ENCODE measurements at places on chromosomes 6 and 20. TPM values are rescaled to one million over a fixed set of nuclear protein-coding genes. Genes with fewer than 3 reads are reported as not detected.

DNA sequence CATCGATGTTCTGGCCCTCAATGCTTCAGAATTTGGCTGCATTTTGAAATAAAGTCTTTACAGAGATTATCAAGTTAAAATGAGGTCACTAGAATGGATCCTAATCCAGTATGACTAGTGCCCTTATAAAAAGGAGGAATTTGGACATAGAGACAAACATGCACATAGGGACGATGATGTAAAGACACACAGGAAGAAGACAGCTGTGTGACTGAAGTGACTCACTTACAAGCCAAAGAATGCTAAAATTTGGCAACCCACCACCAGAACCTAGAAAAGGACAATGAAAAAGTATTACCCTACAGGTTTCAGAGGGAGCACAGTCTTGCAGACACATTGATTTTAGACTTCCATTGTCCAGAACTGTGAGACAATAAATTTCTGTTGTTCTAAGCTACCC is 322.8 kb upstream of the GJE1 start:
- no peak for DNase-seq

DNA sequence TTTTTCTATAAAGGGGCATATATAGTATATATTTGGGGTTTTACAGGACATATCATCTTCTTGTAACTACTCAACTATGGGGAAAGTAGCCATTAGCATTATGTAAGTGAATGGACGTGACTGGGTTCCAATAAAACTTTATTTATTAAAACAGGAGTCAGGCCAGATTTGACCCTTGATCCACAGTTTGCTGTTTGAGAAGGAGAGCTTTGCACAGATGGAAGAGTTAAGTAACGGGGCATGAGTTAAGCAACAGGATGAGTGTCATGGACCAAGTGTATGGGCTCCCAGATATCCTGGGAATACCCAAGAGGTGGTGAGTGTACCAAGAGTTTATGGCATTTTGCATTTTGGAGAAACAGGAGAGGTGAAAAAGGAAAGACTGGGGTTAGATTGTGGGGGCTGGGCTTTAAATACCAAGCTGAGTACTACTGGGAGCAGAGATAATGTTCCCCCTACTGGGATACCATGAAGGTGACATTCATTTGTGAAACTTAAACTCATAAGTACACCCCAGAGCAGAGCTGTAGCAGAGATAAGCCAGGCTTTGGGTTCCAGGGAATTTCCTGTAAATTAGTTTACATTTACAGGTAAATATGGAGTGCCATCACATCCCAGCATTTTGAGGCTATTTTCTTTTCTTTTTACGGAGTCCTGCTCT is 18.5 kb upstream of the SCUBE3 start:
- DNase-seq, result no peak

- no peak for DNase-seq
Measured at GRCh38 chr6:135901774-135902524, 50.4 kb downstream of the PDE7B start.

- DNase-seq, result no peak
Measured at GRCh38 chr6:95175927-95176675, 401.2 kb upstream of the MANEA start.

GRCh38 chr6:34412016-34412415 is 13.9 kb downstream of the RPS10 start:
- DNase-seq, result no peak

GRCh38 chr6:170429450-170429849 is 122.9 kb downstream of the FAM120B start:
- no peak for DNase-seq

DNA sequence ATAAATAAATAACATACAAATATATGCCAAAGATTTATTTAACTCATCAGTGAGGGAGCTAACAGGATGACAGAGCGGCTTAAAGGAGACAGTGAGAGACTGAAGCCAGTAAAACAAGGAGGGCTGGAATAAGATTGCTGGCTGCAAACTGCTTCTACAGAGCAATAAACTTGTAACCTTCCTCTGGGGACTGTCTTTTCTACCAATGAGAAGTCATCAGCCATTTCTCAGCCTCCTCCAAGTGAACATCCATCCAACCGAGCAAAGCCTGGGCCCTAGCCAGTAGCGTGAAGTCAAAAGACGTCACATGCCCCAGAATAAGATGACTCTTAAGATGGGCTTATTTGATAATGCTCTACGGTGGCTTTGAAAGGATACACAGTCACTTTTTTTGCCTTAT is 42.5 kb downstream of the CPXM1 start:
- no peak for DNase-seq

DNA sequence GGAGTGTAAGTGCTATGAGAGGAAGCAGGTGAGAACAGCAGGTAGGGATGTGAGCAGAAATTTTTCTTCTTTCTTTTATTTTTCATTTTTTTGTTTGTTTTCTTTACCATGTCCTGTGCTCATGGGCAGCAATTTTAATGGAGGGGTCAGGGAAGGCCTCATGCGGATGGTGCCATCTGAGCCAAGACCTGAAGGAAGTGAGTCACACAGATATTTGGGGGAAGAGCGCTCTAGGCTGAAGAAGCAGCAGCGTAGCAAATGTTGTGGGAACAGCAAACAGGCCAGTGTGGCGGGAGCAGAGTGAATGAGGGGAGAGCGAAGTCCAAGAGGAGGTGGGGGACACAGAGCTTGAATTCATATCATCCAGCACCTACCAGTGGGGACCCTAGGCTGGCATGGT is 12.7 kb downstream of the SPDEF start:
- DNase-seq, result no peak

DNA sequence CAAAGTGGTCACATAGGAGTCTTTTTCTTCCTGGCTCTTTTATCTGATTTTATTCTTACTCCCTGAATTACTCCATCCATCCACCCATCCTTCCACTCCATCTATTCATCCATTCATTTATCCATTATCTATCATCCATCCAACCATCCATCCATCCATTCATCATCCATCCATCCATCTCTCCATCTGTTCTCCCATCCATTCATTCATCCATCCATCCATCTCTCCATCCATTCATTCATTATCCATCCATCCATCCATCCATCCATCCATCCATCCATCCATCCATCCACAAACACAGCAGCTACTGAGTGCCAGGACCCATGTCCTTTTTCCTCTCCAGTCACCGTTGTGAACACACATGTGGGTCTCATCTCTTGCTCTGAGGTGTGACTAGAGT is 78.5 kb upstream of the NNAT start:
- no peak for DNase-seq

- DNase-seq, result no peak
Measured at GRCh38 chr20:49794336-49795134, 18.1 kb upstream of the SLC9A8 start.

DNA sequence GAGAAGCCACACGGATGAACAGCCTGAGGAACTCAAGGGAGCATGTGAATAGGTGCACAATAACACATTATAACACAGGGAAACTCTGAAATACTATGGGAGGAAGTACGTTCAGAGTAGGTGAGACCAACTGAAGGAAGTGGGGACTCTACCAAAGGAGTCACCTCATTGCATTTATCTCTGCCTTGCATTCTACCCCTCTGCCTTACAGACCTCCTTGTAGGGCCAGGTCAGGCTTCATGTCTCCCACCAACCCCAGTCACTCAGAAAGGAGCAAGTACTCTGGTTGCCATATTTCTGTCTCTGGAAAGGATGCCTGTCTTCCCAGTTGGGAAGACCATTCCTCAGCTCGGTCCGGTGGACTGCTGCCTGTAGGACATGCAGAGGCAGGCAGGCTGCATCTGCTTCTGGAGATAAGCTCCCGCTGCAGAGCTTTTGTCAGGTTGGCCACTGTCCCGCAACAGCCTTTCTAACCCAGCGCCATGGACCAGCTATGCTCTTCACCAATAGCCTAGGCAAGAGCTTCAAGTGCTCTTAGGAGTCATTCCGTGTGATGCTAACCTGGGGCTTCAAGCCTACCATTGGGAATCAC is 51.6 kb upstream of the ASIP start:
- DNase-seq, result no peak

- DNase-seq, result peak; percentile 88
Measured at GRCh38 chr20:63652192-63652980, 838 bp downstream of the STMN3 start.

- DNase-seq, result no peak
Measured at GRCh38 chr6:15926256-15926655, 202.6 kb upstream of the MYLIP start.

DNA sequence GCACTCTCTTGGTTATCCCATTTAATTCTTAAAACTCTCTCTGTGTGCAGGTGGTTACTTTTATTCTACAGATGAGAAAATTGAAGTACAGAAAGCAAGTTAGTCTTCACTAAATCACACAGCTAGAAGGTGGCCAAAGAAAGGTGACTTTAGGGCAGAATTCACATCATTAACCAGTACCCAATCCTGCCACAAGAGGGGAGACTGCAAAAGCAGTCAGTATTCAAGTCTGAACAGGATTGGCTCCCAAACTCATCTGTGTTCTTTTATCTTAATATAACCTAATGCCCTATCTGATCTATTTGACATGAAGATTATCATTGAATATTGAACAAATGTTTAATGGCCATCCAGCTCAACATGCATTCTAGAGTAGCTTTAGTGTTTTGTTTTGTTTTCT is 225.3 kb upstream of the FAM83B start:
- no peak for DNase-seq

DNA sequence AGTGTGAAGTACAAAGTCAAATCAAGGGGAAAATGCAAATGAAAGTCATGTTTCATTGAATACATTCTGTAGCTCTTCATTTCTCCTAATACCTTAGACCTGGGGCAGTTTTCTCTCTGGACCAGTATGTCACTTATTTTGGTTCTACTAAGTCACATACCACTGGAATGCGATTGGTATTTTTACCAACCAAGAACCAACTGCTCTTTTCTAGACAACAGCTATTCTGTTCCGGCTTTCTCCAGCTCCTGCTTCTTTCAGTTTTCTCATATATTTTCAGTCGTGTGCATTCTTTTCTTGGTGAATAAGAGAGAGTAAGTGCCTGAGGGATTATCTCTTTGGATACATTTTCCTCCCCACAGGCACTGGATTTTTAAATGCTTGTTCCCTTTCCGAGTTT is 39.2 kb upstream of the SPACA1 start:
- no peak for DNase-seq

- DNase-seq, result peak; percentile 74
Measured at GRCh38 chr20:46757754-46758678, 48.6 kb downstream of the SLC2A10 start.

DNA sequence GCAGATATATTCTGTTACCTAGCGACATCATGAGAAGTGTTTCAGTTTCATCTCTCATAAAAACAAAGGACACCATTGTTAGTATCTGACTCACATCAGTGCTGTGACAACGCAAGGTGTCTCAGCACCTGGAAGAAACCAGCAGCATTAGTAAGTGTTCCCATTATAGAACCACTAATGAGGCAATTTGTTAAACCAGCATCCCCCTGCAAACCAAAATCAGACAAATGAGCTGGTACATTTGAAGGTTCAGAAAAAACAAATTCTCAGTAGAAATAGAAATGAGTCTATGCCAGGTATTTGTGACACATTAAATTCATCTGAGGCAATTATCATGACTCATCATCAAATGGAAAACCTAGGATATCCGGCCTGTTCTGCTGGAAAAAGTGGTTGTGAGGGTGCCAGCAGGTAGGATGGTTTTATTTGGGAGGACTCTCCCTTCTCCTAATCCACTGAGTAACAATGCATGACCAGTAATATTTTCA is 151.7 kb downstream of the TMEM200A start:
- no peak for DNase-seq

GRCh38 chr6:91278416-91278815 is 691.5 kb upstream of the MAP3K7 start:
- DNase-seq, result no peak

DNA sequence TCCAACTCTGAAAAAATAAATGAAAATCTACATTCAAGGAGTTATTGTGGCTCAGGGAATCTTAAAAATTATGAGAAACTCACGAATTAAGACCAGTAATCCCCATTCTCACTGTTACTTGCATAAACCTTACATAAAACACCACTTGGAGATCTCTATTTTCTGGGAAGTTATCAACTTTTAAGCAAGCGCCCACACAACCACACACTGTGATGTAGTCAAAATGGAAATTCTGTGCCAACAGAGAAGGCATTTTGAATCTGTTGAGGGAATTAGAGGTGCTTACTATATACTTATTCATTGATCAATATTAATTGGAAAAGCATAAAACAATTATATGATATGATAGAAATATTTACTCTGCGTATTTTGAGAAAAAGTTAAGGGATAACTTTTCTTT is 58.7 kb downstream of the HAO1 start:
- no peak for DNase-seq

GRCh38 chr6:49739423-49739822 is 4.8 kb downstream of the CRISP3 start:
- DNase-seq, result no peak

- peak; percentile 49 for DNase-seq
Measured at GRCh38 chr20:63163596-63164483, 52.1 kb downstream of the YTHDF1 start.

- no peak for DNase-seq
Measured at GRCh38 chr6:134253681-134254080, 64.2 kb downstream of the SGK1 start.

GRCh38 chr20:37734228-37734985 is 40.6 kb downstream of the CTNNBL1 start:
- no peak for DNase-seq

PLCB1 gene
- total RNA-seq, result 37.4 TPM

CCND3 gene
- 27.1 TPM for total RNA-seq

JPH2 gene
- total RNA-seq, result 0.07 TPM

TRAPPC3L gene
- total RNA-seq, result not detected

ADAM33 gene
- 0.27 TPM for total RNA-seq

BANF2 gene
- not detected for total RNA-seq

BPIFB6 gene
- total RNA-seq, result not detected

ANGPT4 gene
- 0.22 TPM for total RNA-seq

MYB gene
- 0.56 TPM for total RNA-seq

KHDRBS2 gene
- 19.7 TPM for total RNA-seq

KIAA1586 gene
- 31.3 TPM for total RNA-seq

C6orf15 gene
- not detected for total RNA-seq

SLC4A11 gene
- 27.2 TPM for total RNA-seq

BHLHE23 gene
- total RNA-seq, result 23.9 TPM
